CD4-positive, alpha-beta T cell treated with Interleukin-1 beta for 1 hour (primary cell): ENCODE measurements at places on chromosomes 6 and 20.

DNA sequence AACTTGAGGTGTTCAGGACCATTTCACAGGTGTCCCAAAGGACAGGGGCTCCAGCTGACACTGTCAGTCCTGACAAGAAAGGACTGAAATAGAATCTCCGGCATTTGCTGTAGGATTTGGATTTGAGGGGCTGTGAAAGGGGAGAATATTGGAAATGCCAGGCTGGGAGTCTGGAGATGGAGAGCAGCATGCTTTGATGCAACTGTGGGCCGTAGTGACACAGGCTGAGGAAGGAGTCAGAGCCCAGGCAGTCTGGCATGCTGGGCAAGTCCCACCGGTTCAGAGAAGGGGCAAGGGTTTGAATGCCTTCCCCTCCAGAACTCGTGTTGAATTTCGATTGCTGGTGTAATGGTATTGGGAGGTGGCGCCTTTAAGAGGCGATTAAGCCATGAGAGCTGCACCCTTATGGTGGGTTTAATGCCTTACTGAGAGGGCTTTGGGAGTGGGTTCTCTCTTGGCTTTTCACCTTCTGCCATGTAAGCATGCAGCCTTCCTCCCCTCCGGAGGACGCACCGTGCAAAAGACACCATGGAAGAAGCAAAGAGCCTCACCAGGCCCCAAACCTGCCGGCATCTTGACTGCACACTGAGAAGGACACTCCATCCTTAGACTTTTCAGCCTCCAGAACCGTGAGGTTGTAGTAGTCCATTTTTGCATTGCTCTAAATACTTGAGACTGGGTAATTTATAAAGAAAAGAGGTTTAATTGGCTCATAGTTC lies 9.4 kb upstream of the PYGB start:
- no peak for DNase-seq

DNA sequence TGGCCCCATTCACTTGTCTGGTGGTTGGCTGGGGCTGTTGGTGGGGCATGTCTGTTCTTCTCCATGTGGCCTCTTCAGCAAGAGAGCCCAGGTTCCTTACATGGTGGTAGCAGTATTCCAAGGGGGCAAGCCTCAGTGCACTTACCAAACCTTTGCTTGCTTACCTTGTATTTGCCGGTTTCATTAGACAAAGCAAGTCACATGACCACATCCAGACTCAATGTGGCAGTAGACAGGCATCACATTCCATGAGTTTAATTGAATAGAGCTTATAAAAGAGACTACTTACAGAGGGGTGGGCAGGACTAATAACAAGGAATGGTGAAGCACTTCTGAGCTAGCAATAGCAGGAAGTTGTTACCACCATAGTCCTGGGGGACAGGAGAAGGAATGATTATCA lies 78.6 kb downstream of the SNAP25 start:
- no peak for DNase-seq

DNA sequence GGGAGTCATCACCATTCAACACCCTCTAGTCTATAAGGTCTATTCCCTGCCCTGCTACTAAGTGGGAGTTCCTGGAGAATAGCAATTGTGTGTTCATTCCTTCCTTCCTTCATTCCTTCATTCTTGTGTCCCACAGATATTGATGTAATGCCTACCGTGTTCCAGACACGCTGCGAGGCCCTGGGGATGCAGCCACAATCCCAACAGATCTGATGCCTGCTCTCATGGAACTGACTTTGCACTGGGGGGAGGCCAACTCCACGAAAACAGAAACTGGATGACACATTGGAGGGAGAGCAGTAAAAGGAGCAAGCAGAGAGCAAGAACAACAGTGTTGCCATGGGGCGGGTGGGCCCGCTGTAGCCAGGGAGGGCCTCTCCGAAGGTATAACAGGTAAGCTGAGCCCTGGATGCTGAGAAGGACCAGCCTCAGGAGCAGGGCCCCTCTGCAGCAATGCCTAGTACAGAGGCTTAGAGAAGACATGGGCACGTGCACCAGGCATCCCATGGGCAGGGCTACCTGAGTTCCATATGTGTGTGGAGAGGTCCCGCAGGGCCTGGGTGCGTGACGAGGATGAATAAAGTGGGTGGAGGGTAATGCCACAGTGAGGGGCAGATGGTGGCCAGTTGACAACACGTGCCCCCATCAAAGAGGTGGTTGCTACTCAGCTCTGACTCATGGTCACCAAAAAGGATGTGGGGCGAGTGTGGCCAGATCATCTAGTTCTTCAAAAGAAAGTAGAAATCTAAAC lies 173.9 kb downstream of the NFATC2 start:
- no peak for DNase-seq

- DNase-seq, result no peak
Observed at GRCh38 chr6:91865889-91866288, 1279.0 kb upstream of the MAP3K7 start.

GRCh38 chr6:5537132-5537531 lies 275.8 kb downstream of the FARS2 start:
- no peak for DNase-seq
